ENCODE measurements at places on chromosomes 3 and 15.

DNA sequence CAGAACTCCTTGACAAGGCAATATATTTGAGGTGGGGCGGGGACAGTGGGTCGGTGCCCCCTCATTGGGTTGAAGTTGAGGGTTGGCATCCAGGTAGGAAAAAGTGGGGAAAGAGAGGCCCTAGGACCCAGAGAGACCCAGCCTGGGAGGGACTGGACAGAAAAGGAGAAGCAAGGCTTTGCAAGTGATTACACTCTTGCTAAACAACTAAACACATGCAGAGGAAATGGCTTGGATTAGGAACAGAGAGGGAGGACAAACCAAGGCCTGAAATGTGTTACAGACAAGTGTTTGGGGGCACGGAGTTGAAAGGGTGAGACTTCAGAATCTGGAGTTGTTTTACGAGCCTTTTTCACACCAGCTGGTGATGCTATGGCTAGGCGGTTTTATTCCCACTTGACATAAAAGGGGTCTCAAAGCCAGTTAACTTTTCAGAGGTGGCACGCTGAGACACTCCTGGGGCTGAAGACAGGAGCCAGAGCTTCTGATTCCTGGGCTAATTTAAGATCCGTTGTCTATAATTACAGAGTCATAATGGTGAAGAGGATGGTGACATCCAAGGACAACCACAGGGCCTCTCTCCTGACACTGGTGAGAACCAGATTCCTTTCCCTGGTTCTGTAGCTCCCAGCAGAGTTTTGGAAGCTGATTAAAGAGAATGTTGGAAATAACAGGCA lies 7.7 kb upstream of the KCTD6 start:
- no peak for DNase-seq
- H3K36me3 ChIP-seq = no peaks in the 10 kb centered on the region
- no peak overlapping the region for H3K27ac ChIP-seq
- no peaks in the 10 kb centered on the region for H3K4me1 ChIP-seq
- H3K4me3 ChIP-seq = no peak overlapping the region

GRCh38 chr3:37087870-37088269 lies 86.5 kb downstream of the LRRFIP2 start:
- H3K36me3 ChIP-seq = no peaks in the 10 kb centered on the region
- DNase-seq = no peak
- H3K4me3 ChIP-seq = no peak overlapping the region
- no peaks in the 10 kb centered on the region for H3K4me1 ChIP-seq

DNA sequence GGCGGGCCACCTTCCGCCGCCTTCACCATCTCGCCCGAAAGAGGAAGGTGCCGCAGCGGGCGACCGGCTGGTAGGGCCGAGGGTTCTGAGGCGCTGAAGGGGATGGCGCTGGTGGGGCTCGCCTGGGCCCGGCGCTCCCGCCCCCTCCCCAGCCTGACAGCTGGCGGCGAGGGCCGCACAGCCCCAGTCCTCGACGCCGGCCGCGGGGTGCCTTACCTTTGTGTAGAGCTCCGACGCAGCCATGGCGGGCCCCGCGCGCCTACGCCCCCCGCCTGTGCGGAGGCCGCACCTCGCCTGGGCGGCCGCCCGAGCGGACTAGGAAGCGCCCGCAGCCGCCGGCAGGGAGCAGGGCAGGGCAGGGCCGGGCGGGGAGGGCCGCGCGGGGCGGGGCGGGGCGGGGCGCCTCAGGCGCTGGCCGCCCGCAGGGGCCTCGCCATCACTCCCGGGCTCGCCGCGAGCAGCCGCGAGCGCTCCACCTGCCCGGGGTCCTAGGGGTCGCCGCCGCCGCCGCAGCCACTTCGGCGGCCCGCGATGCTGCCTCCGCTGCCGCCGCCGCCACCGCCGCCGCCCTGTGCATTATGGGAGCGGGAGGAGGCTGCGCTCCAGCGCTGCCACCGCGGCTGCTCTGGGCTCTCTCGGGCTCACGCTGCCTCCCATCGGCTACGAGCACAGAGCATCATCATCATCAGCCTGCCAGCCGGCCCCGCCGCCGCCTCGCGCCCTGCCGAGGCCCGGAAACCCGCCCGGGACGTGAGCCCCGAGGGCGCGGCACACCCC lies at the start of gene MYO5A:
Gene MYO5A (minus strand): TSS at position 317 of the 777 bp plus-strand sequence. CDS start 74 bp downstream, at position 243.
- H3K4me1 ChIP-seq = peaks cover 10% of the 10 kb centered on the region
- H3K27ac ChIP-seq = peak within 1 kb of the TSS; percentile 73
- H3K36me3 ChIP-seq = no peaks in the 10 kb centered on the region
- DNase-seq = peak; percentile 67
- no peaks in the 10 kb centered on the region for H3K27me3 ChIP-seq

- no peaks in the 10 kb centered on the region for H3K36me3 ChIP-seq
- H3K27ac ChIP-seq = no peak overlapping the region
- DNase-seq = no peak
Observed at GRCh38 chr15:97729270-97729669, 231.2 kb upstream of the ARRDC4 start.

DNA sequence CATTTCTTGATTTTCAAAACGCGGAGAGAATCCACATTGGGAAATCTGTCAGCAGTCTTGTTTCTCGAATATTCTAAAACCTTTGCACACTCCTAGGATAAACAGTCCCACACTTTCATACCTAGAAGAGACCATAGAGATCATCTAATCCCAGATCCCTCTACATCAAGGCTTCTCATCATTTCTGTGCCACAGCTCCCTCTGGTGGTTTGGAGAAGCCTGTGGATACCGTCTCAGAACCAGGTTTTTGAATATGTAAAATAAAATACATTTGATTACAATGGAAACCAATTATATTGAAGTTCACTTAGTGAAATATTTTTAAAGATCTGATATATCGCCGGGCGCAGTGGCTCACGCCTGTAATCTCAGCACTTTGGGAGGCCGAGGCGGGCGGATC lies 211.9 kb upstream of the GOLGA6L4 start:
- H3K27me3 ChIP-seq = no peaks in the 10 kb centered on the region
- H3K27ac ChIP-seq = no peak overlapping the region
- no peak overlapping the region for H3K4me3 ChIP-seq
- DNase-seq = peak; percentile 4
- H3K4me1 ChIP-seq = no peaks in the 10 kb centered on the region

DNA sequence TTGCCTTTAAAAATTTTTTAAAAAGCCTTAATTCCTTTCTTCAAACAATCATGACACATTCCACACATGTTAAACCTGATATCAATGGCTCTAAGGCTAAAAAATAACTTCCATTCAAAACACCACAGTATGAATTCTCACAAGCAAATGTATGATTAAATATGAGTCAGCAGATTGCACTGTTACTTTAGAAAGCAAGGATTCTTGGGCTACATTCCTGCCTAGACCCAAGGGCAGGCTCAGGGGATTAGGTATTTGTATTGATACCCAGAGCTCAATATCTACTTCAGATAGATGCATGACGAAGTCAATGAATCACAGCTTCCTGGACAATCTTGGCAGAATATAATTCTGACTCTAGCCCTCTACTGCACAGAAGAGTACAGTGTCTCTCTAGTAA lies 65.7 kb downstream of the RARB start:
- no peaks in the 10 kb centered on the region for H3K4me1 ChIP-seq
- H3K36me3 ChIP-seq = no peaks in the 10 kb centered on the region
- no peak overlapping the region for H3K4me3 ChIP-seq
- no peak for DNase-seq

DNA sequence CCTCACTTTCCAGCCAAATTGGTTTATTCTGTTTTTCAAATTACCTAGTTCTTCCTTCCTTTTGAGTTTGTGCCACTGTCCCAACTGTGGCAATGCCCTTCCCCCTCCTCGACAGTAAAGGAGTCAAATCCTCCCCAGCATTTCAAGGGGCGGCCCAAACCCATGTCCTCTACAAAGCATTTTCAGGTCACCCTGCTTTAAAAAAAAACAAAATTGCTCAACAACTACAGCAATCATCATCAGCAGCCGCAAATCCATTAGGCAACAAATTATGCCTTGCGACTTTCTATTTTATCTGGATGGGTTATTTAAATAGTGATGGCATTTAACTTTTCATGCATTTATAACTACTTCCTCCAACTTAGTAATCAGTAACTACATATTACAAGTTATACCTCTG lies 32.7 kb downstream of the PLD1 start:
- H3K4me1 ChIP-seq = no peaks in the 10 kb centered on the region
- H3K4me3 ChIP-seq = no peak overlapping the region
- DNase-seq = no peak
- no peaks in the 10 kb centered on the region for H3K36me3 ChIP-seq
- H3K27ac ChIP-seq = no peak overlapping the region
- H3K27me3 ChIP-seq = no peaks in the 10 kb centered on the region
